ENCODE measurements at places on chromosomes 4 and X. TPM values are rescaled to one million over a fixed set of nuclear protein-coding genes. Genes with fewer than 3 reads are reported as not detected.

CXCL11 gene
- total RNA-seq: 4.7 TPM

FGF13 gene
- total RNA-seq: 5.4 TPM

PDE6B gene
- not detected for total RNA-seq

GAGE12F gene
- total RNA-seq: not detected

FRMPD4 gene
- under 0.01 TPM for total RNA-seq

WDR17 gene
- total RNA-seq: 0.05 TPM

TEX11 gene
- not detected for total RNA-seq

ERAS gene
- total RNA-seq: not detected

Data from mammary microvascular endothelial cell (primary cell).